ENCODE measurements at places on chromosomes 16 and 17.

- no peak for DNase-seq
These were observed 4.6 kb downstream of the CLUH start for GRCh38 chr17:2706911-2707510.

- no peak for DNase-seq
These were observed 1.0 kb downstream of the FLYWCH2 start for GRCh38 chr16:2884041-2884451.

DNA sequence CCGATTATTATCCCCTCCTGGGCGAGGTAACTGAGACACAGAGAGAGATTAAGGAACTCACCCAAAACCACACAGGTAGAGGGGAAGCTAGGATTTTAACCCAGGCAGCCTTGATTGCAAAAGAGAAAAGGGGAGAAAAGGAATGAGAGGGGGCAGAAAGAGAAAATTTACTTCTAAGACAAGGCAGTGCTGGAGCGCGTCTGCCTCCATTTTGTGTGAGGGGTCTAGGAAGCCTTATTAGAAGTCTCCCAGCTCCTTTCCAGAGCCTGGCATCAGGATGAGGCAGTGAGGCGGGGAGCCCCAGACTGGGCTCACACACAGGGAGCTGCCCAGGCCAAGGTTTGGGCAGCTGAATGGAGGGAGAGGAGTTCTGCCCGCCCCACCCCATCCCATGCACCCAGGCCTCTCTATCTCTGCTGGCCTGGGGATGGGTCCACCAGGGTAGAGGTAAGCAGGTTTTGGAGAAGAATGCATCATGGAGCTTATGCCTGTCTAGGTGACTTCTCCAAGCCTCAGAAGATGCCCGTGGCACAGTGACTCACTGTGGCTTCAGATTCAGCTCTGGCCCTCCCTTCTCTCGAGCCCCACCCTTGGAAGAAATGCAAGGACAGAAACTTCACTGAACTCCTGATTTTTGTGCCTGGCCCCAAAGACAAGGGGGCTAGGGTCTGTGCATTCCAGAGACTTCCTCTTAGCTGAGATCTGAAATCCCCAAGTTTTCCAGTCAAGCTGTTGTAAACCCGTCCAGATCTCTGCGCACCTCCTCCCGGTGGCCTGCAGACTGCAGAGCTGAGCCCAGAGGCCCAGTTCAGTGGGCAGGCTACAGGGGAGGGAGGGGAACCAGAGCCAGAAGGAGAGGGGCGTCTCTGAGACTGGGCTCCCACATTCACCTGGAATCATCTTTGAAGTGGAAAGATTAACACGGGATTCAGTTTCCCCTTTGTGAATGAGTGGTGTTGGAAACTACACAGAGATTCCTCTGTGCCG is 95.1 kb upstream of the CDH5 start:
- DNase-seq = no peak

GRCh38 chr17:6279659-6280058 is 155.3 kb downstream of the AIPL1 start:
- DNase-seq = no peak

DNA sequence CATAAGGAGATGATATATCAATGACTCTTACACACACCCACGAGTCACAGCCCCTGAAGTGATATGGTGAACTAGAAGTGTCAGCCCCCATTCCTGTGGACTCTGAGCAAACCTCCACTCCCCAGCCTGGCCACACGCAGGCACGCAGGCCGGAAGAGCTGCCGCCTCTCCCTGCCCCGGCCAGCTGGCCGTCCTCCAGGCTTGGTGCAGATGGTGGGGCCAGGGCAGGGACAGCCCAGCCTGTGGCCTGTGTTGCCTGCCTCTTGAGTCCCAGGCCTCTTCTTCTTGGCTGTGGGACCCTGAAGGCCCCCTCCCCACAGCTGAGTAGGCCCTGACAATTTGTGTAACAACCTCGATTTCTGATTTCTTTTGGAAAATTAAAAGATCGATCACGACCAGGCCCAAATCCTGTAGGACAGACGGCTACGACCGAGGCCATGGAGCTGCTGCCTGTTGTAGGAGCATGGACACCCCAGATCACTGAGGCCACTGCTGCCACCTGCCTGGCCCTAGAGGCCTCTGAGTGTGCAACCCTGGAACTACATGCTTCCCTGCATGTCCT is 10.0 kb upstream of the MPRIP start:
- no peak for DNase-seq

DNA sequence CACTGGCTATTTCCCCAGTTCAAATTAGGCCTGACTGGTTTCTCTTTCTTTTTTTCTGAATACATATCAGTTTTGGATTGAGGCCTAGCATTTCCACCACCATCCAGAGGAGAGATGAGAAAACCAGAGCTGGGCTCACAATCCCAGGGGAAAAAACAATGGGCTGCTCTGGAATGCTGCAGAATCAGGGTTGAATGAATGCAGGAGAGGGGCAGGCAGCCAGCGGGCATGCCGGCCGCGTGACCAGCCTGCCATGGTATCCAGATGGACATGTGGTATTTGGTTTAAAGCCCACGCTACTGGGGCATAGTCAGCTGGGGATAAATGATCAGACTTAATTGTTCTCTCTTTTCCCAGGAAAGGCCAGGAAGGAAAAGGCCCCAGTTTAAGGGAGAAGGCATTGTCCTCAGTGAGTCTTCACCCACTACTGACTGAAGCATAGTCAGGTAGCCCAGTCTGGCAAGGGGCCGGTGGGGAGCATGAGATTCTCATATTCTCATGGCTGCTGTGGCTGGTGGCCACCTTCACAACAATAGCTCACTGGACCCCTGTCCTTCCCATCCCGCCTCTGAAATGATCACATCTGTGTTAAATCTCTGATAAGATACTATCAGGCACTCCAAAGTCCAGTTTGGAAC is 38.7 kb upstream of the RHOT1 start:
- no peak for DNase-seq

GRCh38 chr16:15775209-15775608 is 81.6 kb downstream of the MYH11 start:
- no peak for DNase-seq

GRCh38 chr16:5875416-5875815 is 777.8 kb upstream of the EEF2KMT start:
- no peak for DNase-seq

DNA sequence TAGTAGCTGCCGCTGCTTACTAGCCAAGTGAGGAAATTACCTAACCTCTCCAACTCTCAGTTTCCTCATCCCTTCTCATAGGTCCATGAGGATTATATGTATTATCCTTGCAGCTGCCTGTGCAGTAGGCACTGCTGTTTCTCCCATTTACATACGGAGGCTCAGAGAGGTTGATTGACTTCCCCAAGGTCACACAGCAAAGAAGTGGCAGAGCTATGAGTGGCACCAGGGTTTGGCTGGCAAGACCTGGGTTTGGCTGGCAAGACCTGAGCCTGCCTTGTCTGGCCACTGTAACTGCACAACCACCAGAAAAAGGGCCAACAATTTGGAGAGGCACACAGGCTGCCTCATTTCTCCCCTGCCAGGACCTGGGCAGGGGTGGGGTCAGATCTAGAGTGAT is 2.5 kb upstream of the NDRG4 start:
- DNase-seq = no peak

All from activated CD4-positive, alpha-beta T cell treated with anti-CD3 and anti-CD28 coated beads, Interleukin-2, amount 50 U/mL, for 4 hours (primary cell).